Activated gamma-delta T cell treated with Interleukin-2 at 50 U/mL for 16 hours (primary cell): ENCODE measurements at places on chromosomes 2 and 18.

GRCh38 chr2:38038682-38039081, 37.3 kb downstream of the CYP1B1 start:
- DNase-seq: no peak

DNA sequence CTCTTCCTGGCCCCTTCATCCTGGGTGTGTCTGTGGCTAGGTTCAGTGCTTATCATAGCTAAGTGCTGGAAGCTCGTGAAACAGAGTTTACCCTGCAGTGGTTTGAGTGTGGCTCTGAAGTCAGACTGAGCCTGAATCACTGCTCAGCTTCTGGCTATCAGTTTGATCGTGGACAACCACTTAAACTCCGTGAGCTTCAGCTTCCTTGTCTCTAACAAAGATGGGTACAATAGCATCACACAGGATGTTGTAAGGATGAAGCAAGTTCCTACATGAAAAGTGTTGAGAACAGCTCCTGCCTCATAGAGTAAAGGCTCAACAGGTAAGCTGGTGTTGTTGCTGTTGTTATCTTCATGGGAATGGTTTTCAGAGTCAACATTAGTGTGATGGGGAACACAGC, 210.3 kb downstream of the CLIP4 start:
- DNase-seq: no peak

DNA sequence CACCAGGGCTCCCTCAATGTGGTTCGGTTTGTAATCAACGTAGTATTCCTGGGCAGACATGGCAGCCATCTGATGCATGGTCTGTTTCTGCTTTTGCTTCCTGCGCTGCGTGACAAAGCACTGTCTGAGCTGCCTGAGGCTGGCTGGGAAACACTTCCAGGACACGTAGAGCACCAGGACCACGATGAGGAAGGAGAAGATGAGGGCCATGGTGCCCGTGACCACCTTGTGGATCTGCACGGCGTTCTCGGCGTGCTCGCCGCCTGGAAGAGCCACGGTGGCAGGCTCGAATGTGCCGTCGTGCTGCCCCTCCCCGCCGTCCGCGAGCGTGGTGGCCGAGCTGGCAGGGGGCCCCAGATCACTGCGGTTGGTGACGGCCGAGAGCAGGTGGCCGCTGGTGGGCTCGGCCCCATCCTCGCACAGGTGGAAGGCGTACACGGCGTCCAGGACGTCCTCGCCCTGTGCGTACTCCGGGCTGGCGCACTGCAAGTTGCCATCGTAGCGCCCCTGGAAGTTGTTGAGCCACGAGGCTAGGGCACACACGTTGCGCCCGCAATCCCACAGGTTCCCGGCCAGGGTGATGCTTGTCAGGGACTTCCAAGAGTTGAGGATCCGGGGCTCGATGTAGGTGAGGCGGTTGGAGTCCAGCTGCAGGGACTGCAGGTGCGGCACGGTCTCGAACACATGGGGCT, 2.1 kb downstream of the LRRTM1 start:
- DNase-seq: no peak

- no peak for DNase-seq
Observed at GRCh38 chr2:131044075-131044756, 49.0 kb downstream of the FAM168B start.

GRCh38 chr2:216571909-216572513, 61.2 kb upstream of the IGFBP2 start:
- DNase-seq: no peak

- no peak for DNase-seq
Observed at GRCh38 chr2:216279459-216279858, 92.8 kb downstream of the MARCHF4 start.
